ENCODE measurements at places on chromosomes 1 and 21. TPM values are rescaled to one million over a fixed set of nuclear protein-coding genes. Genes with fewer than 3 reads are reported as not detected.

The MPZL1 gene
- 44.5 TPM for total RNA-seq

The GPATCH2 gene
- 15.5 TPM for total RNA-seq

The MKNK1 gene
- 63.6 TPM for total RNA-seq

The COL24A1 gene
- total RNA-seq, result 0.16 TPM

The MDM4 gene
- 66.1 TPM for total RNA-seq

The SLC1A7 gene
- total RNA-seq, result not detected

The ACTN2 gene
- total RNA-seq, result 1.7 TPM

The CASQ1 gene
- total RNA-seq, result not detected

The WNT3A gene
- not detected for total RNA-seq

The RRP1B gene
- total RNA-seq, result 16.8 TPM

The MCOLN3 gene
- total RNA-seq, result 7.0 TPM

The FCGR3B gene
- total RNA-seq, result 2.4 TPM

The ITLN1 gene
- not detected for total RNA-seq

The TRPM2 gene
- 6.6 TPM for total RNA-seq

The PTPN7 gene
- not detected for total RNA-seq

The ATAD3C gene
- total RNA-seq, result not detected

The LAD1 gene
- total RNA-seq, result not detected

The S100A12 gene
- total RNA-seq, result not detected

The NTNG1 gene
- 0.98 TPM for total RNA-seq

The FAM110D gene
- total RNA-seq, result 8.7 TPM

The ASCL5 gene
- not detected for total RNA-seq

The CTSS gene
- total RNA-seq, result 142 TPM

The FCRL5 gene
- total RNA-seq, result under 0.01 TPM

The SOD1 gene
- 410 TPM for total RNA-seq

The MAP10 gene
- total RNA-seq, result 2.0 TPM

The SIM2 gene
- total RNA-seq, result not detected

The TNNT2 gene
- total RNA-seq, result not detected

The MROH9 gene
- total RNA-seq, result not detected

The S100A8 gene
- total RNA-seq, result 27.5 TPM

The TPTE gene
- not detected for total RNA-seq

The RHBG gene
- total RNA-seq, result not detected

The LCE3D gene
- not detected for total RNA-seq

The RIMKLA gene
- 0.16 TPM for total RNA-seq

The GNAT2 gene
- not detected for total RNA-seq

The CTNNBIP1 gene
- total RNA-seq, result 13.3 TPM

The OVAAL gene
- not detected for total RNA-seq

The ACTA1 gene
- total RNA-seq, result not detected

The TCHHL1 gene
- not detected for total RNA-seq

The CD1B gene
- total RNA-seq, result not detected

All from subcutaneous adipose tissue (tissue), 4 donors.